Stimulated activated CD8-positive, alpha-beta memory T cell treated with anti-CD3 and anti-CD28 coated beads, Interleukin-15, amount 100 ng/mL, for 48 hours (primary cell): ENCODE measurements at places on chromosomes 6 and 20.

GRCh38 chr6:22247916-22248482 lies 48.8 kb downstream of the PRL start:
- no peak for DNase-seq

GRCh38 chr6:56808871-56809359 lies 146.0 kb upstream of the BEND6 start:
- no peak for DNase-seq

DNA sequence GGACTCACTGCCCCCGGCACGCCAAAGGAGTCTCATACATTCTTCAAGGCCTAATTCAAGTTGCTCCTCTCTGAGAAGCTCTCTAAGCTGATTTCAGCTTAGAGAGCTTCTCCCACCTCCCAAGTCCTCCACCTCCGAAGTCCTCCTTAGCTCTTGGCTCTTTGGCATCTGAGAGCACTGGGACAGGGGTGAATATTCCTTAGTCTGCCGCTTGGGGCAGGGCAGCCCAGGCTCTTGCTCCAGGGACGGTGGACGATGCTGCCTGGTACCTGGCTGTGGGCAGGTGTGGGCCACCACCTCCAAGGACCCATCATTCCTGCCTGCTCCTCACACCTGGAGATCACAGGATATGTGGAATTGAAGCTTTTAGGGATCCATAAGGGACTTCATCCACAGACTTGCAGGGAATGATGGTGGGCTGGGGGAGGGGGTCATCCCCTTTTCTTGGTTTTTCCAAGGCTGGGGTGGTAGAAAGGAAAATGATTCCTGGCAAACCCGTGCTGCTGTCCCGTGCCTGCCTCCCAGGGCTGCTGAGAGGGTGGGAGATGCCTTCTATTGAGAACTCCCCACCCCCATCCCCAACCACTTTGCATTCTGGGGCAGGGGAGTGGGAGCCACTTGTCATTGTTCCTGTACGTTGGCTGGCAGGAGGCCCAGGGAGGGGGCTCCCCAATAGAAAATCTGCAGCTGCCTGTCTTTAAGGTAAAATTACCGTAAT lies 57.4 kb downstream of the ARHGAP40 start:
- DNase-seq: no peak

DNA sequence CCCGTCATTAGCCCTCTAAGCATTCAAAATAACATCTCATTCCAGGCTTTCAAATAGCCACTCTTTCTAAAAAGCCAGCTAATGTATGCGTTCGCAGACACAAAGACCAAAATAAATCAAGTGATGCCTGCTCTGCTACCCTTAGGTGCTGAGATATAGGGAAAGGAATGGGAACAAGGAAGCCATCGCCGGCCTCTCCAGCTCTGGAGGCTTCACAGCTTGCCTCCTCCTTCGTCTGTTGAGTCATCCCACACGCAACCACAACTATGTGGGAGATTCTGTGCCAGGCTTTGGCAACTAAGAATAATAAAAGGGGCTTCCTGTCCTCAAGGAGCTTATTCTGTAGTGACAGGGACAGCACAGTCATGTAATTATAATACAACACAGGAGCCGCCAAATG lies 27.3 kb upstream of the SLC22A23 start:
- no peak for DNase-seq

DNA sequence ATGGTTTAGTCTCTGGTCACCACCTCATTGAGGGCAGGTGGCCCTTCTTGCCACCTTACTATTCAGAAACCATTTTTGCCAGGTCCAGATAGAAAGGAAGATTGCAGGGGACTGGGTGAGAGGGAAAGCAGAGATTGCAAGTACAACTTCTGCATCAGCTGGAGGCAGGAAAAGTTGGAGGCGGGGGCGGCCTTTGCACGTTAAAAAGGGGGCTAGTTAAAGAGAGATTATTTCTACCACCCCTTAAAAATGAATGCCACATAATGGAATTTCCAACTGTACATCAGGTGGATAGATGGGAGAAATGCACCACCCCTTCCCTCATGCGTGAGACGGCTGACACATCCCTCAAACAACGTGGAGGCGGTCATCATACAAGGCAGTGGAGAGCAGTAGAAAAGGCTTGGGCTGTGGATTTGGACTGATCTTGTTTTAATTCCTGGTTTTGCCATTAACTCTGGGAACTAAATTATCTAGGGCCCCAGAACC lies 95.4 kb upstream of the CNKSR3 start:
- no peak for DNase-seq

DNA sequence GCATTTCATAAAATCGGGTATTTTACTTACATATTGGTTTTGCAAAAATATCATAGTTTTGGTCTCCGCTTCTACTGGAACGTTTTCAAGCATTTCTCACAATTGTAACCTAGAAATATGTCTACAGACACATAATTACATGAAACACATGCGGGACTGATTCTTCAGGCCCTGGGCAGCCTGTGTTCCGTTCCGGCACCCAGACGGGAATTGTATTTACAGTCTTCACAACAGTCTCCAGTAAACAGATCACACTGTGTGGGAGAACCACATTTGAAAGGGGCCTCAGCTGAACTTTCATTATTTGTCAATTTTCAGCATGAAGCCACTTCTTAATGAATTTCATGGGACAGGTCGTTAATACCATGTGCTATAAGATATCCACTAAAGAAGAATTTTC lies 196.9 kb downstream of the DST start:
- no peak for DNase-seq

DNA sequence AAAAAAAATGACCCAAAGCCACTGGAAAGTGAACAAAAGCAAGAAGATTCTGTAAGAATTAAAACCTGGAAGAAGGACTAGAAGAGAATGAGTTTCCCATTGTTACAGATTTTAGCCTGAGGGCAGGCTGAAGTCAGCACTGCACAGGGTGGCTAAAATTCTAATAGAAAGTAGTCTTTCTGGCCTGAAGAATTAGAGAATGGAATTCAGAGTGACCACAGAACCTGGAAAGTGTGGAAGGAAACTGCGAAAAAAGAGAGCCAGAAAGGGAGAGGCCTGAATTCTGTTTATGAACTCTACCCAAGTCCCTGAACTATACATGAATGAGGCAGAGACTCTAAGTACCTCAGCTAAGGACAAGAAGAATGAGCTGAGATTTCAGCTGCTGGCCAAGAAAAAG lies 38.9 kb upstream of the FILIP1 start:
- DNase-seq: no peak
